Cortex of kidney (tissue), 1 donor: ENCODE measurements at places on chromosomes 1 and 21.

- no peak for DNase-seq
Measured at GRCh38 chr1:220877377-220878095, 1.7 kb upstream of the HLX start.

GRCh38 chr1:180309338-180309737, 79.3 kb downstream of the LHX4 start:
- no peak for DNase-seq

DNA sequence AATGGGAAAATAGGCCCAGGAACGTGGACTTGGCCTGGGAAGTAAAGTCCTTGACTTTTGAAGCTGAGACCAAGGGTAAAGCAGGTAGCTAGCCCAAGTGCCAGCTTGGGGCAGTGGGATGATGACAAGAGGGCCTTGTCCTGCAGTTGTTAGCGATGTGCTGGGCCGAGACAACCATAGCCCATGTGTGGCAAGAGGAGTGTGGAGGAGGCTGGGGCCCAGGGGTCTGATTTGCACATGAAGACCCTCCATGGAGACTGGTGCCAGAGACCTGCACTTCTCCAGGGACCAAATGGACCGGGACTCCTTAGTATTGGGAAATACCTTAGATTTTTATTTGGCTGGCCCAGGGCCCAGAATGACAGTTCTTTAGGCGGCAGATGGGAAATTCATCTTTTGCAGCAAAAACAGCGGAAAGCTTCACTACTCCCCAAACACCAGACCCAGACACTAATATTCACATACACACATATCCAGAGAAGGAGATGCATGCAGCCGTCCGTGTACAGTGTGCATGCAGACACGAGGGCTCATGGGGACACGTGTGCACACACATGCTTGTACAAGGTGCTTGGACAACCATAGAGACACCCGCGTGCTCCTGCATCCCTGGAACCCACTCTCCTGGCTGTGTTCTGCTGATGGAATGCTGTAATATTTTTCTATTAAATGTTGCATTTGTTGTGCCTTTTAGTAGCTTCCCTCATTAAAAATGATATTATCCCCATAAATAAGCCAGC, 78.1 kb upstream of the CSF3R start:
- DNase-seq = no peak

- DNase-seq = no peak
Measured at GRCh38 chr1:6603915-6604558, 1.4 kb upstream of the KLHL21 start.

- DNase-seq = no peak
Measured at GRCh38 chr1:219413536-219413935, 199.4 kb downstream of the ZC3H11B start.

DNA sequence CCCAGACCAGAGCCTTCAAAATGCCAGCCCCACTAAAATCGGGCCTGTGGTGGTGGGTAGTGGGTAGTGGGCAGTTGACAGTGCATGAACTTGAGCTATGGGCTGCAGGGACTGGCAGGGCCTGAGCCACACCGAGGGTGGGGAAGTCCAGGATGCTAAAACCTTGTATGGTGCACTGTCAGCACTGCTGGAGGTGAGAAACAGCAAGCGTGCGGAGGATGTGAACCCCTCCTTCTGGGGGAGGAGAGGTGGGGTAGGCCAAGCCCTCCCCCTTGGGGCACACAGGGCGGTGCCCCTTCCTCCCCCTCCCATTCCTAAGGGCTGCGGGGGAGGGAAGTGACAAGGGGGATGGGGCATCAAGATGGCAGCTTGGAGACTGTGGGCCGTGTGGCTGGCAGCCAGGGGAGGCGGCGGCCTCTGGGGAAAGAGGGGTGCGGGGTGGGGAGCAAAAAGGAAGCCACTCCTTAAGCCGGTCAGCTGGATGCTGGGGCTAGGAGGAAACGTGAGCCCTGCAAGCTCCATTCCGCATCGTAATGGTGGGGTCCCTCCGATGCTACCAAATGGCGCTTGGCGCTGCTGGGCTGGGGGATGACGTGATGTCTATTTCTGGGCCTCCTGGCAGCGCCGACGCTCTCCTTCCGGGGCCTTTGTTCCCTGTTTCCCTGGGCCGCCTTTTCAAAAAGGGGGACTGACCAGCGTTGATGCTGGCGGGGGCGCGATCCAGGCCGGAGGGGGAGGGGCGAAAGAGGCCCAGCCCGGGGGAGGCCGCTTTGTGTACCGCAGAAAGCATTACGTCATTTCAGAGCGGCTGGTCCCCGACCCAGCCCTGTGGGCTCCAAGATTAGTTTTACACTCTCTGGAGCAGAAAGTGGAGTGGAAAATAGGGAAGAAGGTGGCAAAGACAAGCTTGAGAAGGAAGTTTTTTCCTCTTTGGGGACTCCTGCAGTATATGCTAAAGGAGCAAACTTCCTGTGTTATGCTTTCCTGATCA, 809 bp downstream of the SYT11 start:
- no peak for DNase-seq
